ENCODE measurements at places on chromosomes 16 and 17.

DNA sequence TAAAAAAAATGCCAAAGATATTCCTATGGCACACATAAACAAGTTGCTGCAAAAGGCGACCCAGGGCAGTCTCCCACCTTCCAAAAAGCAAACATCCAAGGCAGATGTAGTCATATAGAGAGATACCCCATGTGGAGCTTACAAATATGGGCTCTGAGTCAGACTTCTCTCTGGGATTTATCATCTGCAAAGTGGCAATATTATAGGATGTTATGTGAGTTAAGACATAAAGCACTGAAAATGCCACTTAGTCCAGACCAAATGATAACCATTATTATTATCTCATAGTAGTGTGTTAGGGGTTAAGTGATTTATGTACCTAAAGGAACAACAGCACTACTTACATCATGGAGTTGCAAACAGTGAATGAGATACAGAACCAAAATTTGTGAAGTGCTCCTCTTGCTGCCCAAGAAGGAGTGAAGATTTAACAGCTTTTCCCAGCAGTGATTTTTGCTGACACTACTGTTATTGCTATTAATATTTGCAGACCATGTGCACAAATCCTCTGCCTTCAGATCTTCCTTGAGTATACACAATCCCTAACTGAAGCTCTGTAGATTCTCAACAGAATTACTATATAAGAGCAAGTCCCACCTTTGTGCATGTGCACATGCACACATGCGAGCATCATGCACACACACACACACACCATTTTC, 560.0 kb upstream of the SALL1 start:
- no peak for DNase-seq

GRCh38 chr17:46197530-46197929, 4.3 kb upstream of the KANSL1 start:
- DNase-seq = no peak

GRCh38 chr17:57400648-57401047, 144.3 kb downstream of the MSI2 start:
- DNase-seq = no peak

GRCh38 chr17:69967910-69968411, 107.1 kb upstream of the KCNJ16 start:
- no peak for DNase-seq

DNA sequence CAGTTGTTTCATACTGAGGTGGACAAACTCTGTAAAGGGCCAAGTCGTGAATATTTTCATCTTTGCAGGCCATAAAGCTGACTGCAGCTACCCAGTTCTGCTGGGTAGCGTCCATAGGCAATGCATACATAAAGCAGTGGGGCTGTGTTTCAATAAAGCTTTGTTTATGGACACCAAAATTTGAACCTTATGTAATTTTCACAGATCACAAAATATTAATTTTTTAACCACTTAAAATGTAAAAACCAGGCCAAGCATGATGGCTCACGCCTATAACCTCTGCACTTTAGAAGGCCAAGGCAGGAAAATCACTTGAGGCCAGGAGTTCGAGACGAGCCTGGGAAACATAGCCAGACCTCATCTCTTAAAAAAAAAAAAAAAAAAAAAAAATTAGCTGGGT, 148.0 kb downstream of the CCDC182 start:
- no peak for DNase-seq

DNA sequence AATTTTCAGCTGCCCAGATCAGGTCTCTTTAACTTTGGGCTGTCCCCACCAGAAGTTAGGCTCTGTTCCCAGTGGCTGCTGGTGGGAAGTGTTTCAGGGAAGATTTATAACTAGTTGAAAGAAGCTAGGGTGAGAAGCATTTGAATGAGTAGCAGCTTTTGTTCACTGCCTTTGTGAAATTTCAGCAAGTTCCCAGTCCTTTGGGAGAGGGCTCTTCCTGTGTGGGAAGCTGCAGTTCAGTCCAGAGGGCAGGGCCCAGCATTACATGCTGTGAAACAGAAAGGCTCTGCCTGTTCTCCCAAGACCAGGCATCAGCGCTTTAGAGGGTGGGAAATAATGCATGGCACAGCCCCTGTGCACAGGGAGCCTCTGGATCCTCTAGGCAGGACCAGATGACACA, 17.8 kb downstream of the PROCA1 start:
- DNase-seq = no peak

DNA sequence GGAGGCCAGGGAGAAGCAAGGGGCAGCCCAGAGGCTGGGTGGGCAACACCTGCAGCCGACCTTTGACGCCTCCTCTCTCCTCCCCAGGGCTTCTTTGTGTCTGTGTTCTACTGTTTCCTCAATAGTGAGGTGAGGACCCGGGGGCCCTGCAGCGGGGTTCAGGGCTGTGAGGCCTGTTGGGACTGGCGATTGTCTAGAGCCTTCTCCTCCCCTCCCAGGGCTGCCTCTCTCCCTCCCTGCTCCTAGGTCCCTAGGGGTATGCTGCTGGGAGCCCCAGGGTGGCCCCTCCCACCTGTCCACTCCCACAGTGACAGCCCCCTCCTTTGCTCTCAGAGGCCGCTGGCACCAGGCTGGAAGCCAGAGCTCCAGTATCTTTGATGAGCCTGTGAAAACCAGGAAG, 10.8 kb upstream of the SPPL2C start:
- no peak for DNase-seq

- DNase-seq = no peak
Observed at GRCh38 chr17:80367503-80367902, 47.5 kb upstream of the ENDOV start.

- peak; percentile 23 for DNase-seq
Observed at GRCh38 chr17:41648411-41649195, 24.2 kb upstream of the KRT17 start.

- no peak for DNase-seq
Observed at GRCh38 chr17:60573236-60574051, 26.5 kb upstream of the PPM1D start.

GRCh38 chr17:39872751-39873150, 4.7 kb downstream of the ZPBP2 start:
- no peak for DNase-seq

- DNase-seq = no peak
Observed at GRCh38 chr16:54326266-54326662, 39.7 kb upstream of the IRX3 start.

DNA sequence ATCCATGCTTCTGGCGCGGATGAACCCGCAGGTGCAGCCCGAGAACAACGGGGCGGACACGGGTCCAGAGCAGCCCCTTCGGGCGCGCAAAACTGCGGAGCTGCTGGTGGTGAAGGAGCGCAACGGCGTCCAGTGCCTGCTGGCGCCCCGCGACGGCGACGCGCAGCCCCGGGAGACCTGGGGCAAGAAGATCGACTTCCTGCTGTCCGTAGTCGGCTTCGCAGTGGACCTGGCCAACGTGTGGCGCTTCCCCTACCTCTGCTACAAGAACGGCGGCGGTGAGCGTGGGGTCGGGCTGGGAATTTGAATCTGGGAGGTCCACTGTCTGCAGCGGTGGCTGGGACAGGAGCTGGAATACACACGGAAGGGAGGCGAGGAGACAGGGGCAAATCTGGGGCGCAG, 904 bp downstream of the SLC6A2 start:
- no peak for DNase-seq

Measured in NCI-H2081 treated with DMSO at 0.1 percent for 48 hours (cell line).